OCI-LY7 (cell line): ENCODE measurements at places on chromosomes 7 and 10.
A peak's percentile ranks its signal among the peaks of the same experiment; 100 is the strongest.

DNA sequence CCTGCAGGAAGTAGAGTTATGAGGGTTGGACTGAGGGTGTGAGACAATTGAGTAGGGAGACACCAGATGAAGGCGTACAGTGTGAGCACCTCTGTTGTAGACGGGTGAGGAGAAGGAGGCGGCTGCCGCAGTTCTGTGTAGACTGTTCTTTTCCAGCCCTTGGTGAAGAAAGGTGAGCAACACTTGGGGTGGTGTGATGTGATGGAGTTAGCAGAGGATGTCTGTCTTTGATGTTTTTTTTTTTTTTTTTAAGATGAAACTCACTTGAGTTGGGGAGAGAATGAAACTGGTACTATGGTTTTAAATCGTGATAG is 42.8 kb upstream of the RNF216 start:
- no peak for DNase-seq

GRCh38 chr10:102758240-102758932 is 14.6 kb downstream of the WBP1L start:
- DNase-seq = no peak

DNA sequence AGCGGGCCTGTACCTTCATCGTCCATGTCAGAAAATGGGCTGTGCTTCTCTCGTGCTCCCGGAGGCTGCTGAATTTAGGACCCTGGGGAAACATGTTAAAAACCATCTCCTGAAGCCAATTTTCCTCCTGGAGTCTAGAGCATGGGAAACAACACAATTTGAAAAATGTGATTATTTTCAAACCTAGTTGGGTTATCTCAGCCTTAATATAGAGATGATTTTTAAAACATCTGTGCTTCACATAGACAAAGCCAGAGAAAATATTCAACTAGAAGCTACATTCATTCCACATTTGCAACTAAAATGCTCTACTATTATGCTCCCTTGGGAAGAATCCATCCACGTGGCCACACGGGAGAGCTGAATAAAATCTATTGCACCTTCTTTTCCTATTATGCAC is 225.9 kb upstream of the TMEM72 start:
- no peak for DNase-seq

GRCh38 chr10:117373823-117374505 is 1.3 kb downstream of the PDZD8 start:
- DNase-seq = peak; percentile 37

GRCh38 chr7:116546054-116546453 is 21.2 kb downstream of the CAV1 start:
- DNase-seq = no peak

DNA sequence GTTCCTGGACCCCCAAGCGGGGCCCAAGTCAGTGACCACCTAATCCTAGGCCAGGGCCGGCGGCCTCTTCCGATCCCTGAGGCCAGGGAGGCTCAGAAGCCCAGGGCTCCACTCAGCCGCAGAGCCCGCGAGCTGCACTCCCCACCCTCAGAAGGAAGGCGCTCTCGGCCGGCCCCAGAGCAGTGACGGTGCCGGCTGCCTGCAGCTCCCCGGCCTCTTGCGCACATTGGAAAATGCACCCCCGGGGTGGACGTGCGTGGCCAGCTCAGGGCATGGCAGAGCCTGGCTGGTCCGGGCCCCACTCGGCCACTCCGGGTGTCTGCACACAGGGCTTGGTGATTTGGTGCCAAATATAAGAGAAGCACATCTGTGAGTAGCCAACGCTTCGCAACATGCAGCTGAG is 269.1 kb downstream of the PTPRN2 start:
- DNase-seq = no peak

GRCh38 chr10:123911866-123912265 is 20.3 kb upstream of the CPXM2 start:
- DNase-seq = no peak

DNA sequence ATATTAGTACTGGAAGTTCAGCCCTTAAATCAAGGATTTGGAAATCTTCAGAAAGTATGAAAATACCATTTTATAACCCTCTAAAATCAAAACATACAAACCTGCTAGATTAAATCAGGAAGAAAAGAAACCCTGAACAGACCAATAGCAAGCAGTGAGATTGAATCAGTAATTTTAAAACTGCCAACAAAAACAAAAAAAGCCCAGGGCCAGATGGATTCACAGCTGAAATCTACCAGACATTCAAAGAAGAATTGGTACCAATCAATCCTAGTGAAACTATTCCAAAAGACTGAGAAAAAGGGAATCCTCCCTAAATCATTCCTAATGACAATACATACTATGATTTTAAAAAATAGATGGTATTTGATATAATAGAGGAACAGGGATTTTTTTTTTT is 70.1 kb downstream of the MCU start:
- no peak for DNase-seq

- DNase-seq = no peak
Observed at GRCh38 chr7:98022531-98022930, 32.5 kb upstream of the OCM2 start.

DNA sequence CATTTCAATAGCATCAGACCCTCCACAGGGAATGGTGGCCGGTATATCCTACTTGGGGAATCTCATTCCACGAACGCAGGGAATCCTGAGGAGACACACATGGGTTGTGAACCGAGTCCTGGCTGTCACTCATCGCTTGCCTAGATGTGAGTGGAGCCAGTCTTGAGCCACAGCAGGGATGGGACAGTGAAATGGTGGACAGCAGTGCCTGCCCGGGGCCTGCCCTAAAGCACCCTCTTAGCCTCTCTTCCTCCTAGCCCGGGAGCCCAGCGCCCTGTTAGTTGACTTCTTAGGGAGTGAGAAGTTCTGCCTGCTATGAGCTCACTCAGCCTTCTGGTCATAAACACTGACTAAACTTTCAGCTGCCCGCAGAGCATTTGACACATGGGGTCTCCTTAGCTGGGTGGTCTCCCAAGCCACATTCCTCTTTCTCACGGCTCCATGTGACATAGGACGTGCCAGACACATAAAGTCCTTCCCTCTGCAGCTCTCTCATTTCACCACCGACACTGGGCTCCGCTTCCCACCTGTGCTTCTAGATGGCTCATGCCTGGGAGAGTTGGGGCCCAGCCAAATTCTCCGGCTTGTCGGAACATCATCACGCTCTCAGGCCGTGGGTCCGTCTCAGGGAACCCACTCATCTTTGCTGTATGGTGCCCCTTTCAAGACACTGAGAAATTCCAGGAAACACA is 60.9 kb downstream of the TCERG1L start:
- DNase-seq = no peak

DNA sequence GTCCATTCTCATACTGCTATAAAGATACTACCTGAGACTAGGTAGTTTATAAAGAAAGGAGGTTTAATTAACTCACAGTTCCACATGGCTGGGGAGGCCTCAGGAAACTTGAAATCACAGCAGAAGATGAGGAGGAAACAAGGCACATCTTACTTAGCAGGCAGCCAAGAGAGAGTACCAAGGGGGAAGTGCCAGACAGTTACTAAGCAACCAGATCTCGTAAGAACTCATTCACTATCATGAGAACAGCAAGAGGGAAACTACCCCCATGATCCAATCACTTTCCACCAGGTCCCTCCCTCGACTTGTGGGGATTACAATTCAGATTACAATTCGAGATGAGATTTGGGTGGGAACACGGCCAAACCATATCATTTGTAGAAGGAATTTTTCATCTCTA is 36.3 kb downstream of the NHLRC2 start:
- DNase-seq = no peak

DNA sequence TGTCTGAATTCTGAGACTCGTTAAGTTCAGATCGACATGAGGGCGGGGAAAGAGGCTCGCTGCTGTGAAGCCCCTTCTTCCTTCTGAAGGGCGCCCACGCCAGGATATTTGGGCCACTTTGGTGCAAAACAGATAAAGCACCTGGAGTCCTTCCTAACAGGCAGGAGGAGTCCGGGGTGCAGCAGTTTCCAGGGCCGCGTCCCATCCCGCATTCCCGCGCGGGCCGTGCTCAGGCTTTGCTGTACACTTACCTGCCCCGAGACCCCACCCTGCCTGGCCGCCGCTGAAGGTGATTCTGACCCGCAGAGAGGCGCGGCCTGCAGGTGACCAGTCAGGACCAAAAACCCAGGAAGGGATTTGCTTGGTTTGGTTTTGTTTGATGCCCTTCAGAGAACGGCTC is 454.6 kb downstream of the PTPRN2 start:
- no peak for DNase-seq

- DNase-seq = no peak
Observed at GRCh38 chr10:117619707-117620405, 77.3 kb downstream of the EMX2 start.

DNA sequence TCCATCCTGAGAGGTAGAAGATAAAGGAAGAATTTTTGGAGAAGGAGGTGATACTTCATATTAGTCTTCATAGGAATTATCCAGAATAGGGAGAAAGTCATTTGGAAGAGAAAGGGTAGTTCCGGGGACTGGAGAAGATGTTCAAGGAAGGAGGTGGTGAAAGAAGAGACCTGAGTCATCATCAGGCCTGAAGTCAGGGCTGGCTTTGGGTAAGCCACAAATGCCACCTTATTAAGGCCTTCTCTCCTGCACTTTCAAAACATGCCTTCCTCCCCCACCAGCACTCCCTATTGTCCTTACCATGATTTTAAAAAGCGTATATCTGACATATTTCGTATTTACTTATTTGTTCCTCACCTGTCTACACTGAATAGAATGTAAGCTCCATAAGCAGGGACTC is 112.2 kb upstream of the LRGUK start:
- no peak for DNase-seq

GRCh38 chr7:151315038-151315655 is 26.5 kb upstream of the NUB1 start:
- peak; percentile 82 for DNase-seq

DNA sequence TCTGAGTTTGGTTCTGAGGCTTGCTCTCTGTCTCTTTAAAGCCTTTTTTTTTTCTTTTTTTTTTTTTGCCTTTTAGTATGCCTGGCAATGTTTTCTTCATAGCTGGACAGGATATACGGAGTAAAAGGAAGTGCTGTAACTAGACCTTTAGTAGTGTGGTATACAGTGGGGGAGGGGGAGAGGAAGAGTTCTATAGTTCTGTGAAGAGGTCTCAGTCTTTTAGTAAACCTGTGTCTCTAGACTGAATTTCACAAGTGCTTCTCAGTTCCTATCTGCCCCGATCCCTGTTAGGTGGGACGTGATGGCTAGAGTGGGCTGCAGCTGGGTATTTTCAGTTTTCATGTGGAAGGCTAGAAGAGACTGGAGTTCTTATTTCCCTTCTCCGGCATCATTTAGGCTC is 3.1 kb upstream of the ABCC2 start:
- DNase-seq = peak; percentile 83
